Smooth muscle cell of trachea (primary cell): ENCODE measurements at places on chromosomes 16 and 17. TPM values are rescaled to one million over a fixed set of nuclear protein-coding genes. Genes with fewer than 3 reads are reported as not detected.

TMEM92 gene
- under 0.01 TPM in 2 replicates for total RNA-seq

DPEP3 gene
- not detected in 2 replicates for total RNA-seq

KRT36 gene
- not detected in 2 replicates for total RNA-seq

NT5C3B gene
- 54.1 and 80.7 TPM in 2 replicates for total RNA-seq

HCRT gene
- not detected in 2 replicates for total RNA-seq

PRR35 gene
- total RNA-seq, result not detected in 2 replicates
